Thoracic aorta (tissue), 2 donors: ENCODE measurements at places on chromosomes 2 and 18.

GRCh38 chr2:31318361-31319336, 84.7 kb downstream of the EHD3 start:
- no peak overlapping the region for H3K27ac ChIP-seq
- DNase-seq, result no peak
- H3K4me1 ChIP-seq, result peaks cover 13% of the 10 kb centered on the region
- no peaks in the 10 kb centered on the region for H3K36me3 ChIP-seq

GRCh38 chr2:9885036-9885684, 41.9 kb downstream of the TAF1B start:
- no peaks in the 10 kb centered on the region for H3K27me3 ChIP-seq
- DNase-seq, result no peak
- H3K4me1 ChIP-seq, result peaks cover 4% of the 10 kb centered on the region
- H3K36me3 ChIP-seq, result peaks cover 8% of the 10 kb centered on the region
- H3K4me3 ChIP-seq, result no peak overlapping the region

DNA sequence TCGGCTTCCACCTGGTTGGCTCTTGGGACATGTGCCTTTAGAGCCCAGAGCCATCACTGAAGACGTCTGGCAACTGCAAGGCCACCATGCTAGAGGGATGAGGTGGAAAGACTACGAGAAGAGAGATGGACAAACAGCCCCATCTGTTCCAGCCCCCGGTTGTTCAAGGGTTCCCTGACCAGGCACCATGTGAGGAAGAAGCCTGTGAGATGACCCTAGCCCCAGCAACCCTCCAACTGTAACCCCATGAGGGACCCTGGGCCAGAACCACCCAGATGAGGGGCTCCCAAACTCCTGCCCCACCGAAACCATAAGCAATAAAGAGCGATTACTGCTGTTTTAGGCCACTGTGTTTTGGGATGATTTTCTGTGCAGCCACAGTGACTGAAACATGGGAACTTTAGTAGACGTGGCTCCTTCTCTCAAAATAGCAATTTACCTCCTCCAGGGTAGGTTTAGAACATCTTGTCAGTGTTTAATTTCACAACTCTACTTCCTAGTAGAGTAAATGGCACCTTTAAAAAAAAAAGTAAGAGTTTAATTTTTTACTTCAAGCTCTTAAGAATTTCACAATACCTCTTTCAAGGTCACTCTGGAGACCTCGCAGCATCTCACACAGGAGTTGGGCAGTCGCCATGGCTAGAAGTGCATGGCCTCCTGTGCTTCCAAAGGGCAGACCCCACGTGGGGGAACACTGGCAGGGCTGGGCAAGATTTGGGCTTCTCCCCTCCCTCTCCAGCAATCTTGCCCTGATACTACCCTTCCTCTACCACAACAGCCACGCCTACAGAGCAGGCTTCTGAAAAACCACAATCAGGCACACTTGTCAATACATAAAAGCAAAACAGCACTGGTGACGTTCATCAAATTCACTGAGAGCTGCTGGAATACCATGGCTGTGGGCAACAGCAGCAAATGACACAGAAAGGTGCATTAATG, 48.8 kb downstream of the TMEM163 start:
- H3K36me3 ChIP-seq, result no peaks in the 10 kb centered on the region
- H3K27me3 ChIP-seq, result no peaks in the 10 kb centered on the region
- no peak for DNase-seq
- H3K27ac ChIP-seq, result no peak overlapping the region
- no peaks in the 10 kb centered on the region for H3K4me1 ChIP-seq

- no peak overlapping the region for H3K4me3 ChIP-seq
- no peaks in the 10 kb centered on the region for H3K36me3 ChIP-seq
- no peaks in the 10 kb centered on the region for H3K27me3 ChIP-seq
- no peak for DNase-seq
Observed at GRCh38 chr2:58520903-58521302, 279.8 kb upstream of the FANCL start.

DNA sequence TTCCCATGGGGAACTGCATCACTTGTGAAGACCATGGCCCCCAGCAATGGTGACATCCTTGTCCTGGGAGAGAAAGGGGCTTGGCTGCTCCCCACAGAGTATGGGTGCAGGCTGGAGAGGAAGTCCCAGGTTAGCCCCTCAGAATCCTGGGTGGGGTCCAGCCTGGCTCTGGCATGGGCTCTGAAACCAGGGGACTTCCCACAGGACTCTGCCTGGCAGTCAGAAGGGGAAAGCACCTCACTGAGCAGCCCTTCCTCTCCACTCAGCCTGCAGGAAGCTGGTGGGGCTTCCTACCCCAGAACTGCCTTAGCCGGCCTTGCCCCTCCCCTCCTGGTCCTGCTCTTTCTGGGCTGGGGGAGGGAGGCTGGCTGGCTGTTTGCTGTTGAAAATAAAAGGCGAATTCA, 3.7 kb downstream of the NEURL3 start:
- DNase-seq, result no peak
- no peaks in the 10 kb centered on the region for H3K27me3 ChIP-seq
- H3K4me1 ChIP-seq, result no peaks in the 10 kb centered on the region
- no peak overlapping the region for H3K4me3 ChIP-seq

- DNase-seq, result no peak
- peak overlapping the region; percentile 44 for H3K4me3 ChIP-seq
- no peaks in the 10 kb centered on the region for H3K36me3 ChIP-seq
- peaks cover 19% of the 10 kb centered on the region for H3K4me1 ChIP-seq
- H3K27me3 ChIP-seq, result peaks cover 31% of the 10 kb centered on the region
Observed at GRCh38 chr2:219001577-219002394, 8.6 kb upstream of the CRYBA2 start.

DNA sequence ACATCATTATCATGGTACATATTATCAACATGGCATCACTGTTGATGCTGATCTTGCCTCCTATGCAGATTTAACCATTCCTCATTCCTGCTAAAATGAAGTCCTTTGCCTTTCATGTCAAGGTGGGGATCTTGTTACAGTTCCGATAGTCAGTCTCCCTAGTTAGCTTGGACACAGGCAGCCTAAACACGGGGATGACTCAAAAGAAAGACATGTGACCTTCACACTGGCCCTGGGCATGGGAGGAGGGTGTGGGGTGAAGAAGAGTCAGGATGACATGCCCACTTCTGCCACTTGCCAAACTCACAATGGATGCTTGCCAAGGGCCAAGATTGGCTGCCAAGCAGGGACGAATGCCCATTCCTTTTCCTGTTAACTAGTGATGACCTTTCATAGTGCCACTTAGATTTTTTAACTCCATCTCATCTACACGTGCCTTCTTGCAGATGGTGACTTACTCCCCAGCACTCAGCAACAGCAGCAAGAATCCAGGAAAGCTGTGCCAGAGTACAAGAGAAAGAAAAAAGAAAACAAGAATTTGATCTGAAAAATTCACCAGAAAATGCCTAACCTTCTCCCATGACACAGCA, 13.9 kb upstream of the SLC1A4 start:
- peaks cover 24% of the 10 kb centered on the region for H3K4me1 ChIP-seq
- DNase-seq, result no peak
- peak overlapping the region; percentile 14 for H3K27ac ChIP-seq
- H3K27me3 ChIP-seq, result no peaks in the 10 kb centered on the region

GRCh38 chr2:62687636-62688035, 17.9 kb upstream of the EHBP1 start:
- H3K4me3 ChIP-seq, result no peak overlapping the region
- H3K27ac ChIP-seq, result no peak overlapping the region
- H3K27me3 ChIP-seq, result no peaks in the 10 kb centered on the region
- DNase-seq, result no peak

- H3K27ac ChIP-seq, result no peak overlapping the region
- H3K36me3 ChIP-seq, result no peaks in the 10 kb centered on the region
- H3K4me1 ChIP-seq, result no peaks in the 10 kb centered on the region
- no peak overlapping the region for H3K4me3 ChIP-seq
- H3K27me3 ChIP-seq, result no peaks in the 10 kb centered on the region
- DNase-seq, result no peak
Observed at GRCh38 chr2:10245021-10245420, 57.7 kb upstream of the HPCAL1 start.

GRCh38 chr2:74205596-74205995, 7.2 kb downstream of the MTHFD2 start:
- H3K36me3 ChIP-seq, result peaks cover 27% of the 10 kb centered on the region
- peak overlapping the region; percentile 70 for H3K27ac ChIP-seq
- H3K27me3 ChIP-seq, result no peaks in the 10 kb centered on the region
- no peak for DNase-seq
- H3K4me1 ChIP-seq, result peaks cover 79% of the 10 kb centered on the region

GRCh38 chr2:232348936-232349335, 29.6 kb upstream of the ALPP start:
- DNase-seq, result no peak
- no peaks in the 10 kb centered on the region for H3K36me3 ChIP-seq
- H3K27me3 ChIP-seq, result peaks cover 11% of the 10 kb centered on the region
- no peak overlapping the region for H3K27ac ChIP-seq
- no peak overlapping the region for H3K4me3 ChIP-seq

GRCh38 chr2:233165895-233166661, 85.4 kb upstream of the ATG16L1 start:
- H3K4me1 ChIP-seq, result no peaks in the 10 kb centered on the region
- no peaks in the 10 kb centered on the region for H3K36me3 ChIP-seq
- H3K27ac ChIP-seq, result no peak overlapping the region

- no peaks in the 10 kb centered on the region for H3K4me1 ChIP-seq
- no peak for DNase-seq
- H3K27me3 ChIP-seq, result no peaks in the 10 kb centered on the region
Observed at GRCh38 chr18:49832221-49832647, 18.9 kb upstream of the ACAA2 start.

DNA sequence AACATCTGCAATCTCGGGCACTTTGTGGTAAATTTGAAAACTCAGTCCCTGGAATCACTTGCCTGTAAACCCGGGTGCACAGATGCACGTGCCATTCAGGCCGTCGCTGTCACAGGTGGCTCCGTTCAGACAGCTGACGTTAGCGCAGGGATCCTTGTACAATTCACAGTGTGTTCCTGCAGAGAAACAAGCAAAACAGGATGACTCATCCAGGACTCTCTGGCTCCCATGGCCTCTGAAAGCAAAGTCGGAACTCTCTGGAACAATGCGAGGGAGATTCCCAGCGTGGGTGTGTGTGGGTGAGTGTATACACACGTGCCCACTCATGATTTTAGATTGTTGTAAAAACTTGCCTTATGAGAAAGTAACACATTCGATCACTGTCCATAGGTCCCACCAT, 136.1 kb upstream of the PID1 start:
- peak overlapping the region; percentile 49 for H3K4me3 ChIP-seq
- peaks cover 28% of the 10 kb centered on the region for H3K4me1 ChIP-seq
- DNase-seq, result peak; percentile 57
- H3K27me3 ChIP-seq, result no peaks in the 10 kb centered on the region
- peak overlapping the region; percentile 84 for H3K27ac ChIP-seq
- H3K36me3 ChIP-seq, result no peaks in the 10 kb centered on the region

- DNase-seq, result no peak
- H3K4me3 ChIP-seq, result no peak overlapping the region
- H3K27me3 ChIP-seq, result no peaks in the 10 kb centered on the region
- peaks cover 3% of the 10 kb centered on the region for H3K4me1 ChIP-seq
- peaks cover 4% of the 10 kb centered on the region for H3K36me3 ChIP-seq
Observed at GRCh38 chr2:99159594-99159993, 4.8 kb downstream of the LIPT1 start.

- no peaks in the 10 kb centered on the region for H3K4me1 ChIP-seq
- H3K27me3 ChIP-seq, result no peaks in the 10 kb centered on the region
- no peaks in the 10 kb centered on the region for H3K36me3 ChIP-seq
- H3K4me3 ChIP-seq, result no peak overlapping the region
- no peak overlapping the region for H3K27ac ChIP-seq
Observed at GRCh38 chr2:104045071-104045470, 808.8 kb upstream of the POU3F3 start.

DNA sequence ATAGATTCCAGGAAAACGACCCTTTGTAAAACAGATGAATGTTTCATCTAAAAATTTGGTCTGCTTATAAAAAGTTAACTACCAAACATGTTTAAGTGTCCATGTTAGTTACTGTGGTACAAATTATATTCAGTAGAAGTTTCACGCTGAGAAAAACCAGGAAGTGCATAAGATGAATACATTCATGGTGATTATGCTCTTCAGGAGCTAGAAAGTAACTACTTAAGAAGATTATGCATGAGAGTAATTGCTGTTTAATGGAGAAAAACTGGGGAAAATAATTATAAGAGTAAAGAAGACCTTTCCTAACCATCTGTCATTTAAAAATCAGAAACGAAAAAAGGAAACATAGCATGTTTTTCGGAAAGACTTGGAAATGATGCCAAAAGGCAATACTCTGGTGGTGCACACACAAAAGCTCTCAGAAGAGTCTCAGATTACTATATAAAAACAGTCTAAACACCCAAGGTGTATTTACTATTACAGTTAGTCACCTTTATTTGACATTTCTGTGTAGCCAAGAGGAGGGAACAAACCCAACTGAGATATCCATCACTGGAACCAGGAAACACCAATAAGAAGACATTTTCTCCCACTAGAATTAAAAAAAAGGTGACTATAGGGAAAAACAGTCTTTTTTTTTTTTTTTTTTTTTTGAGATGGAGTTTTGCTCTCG, 38.8 kb upstream of the METTL21A start:
- H3K36me3 ChIP-seq, result no peaks in the 10 kb centered on the region
- H3K27me3 ChIP-seq, result no peaks in the 10 kb centered on the region
- no peak overlapping the region for H3K4me3 ChIP-seq

DNA sequence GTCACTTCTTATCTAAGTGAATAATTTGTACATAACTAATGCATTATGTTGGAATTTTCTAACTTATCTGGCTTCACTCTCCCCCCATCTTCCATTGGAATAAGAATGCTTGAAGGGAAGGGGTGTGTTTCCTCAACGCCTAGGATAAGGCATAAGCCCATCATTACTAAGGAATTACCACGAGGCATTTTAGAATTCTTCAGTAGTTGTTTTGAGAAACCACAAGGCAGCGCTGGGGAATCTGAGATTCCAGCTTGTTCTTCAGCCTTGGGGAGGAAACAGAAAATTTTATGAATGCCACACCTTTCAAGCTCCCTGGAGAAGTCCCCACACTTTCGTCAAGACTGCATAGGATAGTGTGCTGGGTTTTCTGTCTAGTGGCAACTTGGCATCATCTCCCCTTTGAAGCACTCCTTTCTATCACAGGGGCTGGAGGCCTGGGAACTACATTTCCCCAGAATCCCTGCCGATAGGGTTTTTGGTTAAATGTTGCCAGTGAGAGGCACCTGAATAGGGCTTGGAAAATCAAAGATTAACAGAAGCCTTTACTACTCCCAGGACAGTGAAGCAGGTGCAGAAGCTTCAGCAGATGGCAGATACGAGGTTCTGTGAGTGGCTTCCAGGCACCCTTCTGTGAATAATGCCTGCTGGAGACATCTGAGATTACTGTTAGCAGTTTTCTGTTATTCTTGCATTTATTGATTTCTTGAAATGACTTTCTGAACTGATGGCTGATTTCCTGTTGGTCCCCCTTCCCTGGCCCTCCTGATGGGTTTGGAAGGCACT, 192.7 kb upstream of the REV1 start:
- no peaks in the 10 kb centered on the region for H3K4me1 ChIP-seq
- no peak overlapping the region for H3K27ac ChIP-seq
- no peak for DNase-seq

DNA sequence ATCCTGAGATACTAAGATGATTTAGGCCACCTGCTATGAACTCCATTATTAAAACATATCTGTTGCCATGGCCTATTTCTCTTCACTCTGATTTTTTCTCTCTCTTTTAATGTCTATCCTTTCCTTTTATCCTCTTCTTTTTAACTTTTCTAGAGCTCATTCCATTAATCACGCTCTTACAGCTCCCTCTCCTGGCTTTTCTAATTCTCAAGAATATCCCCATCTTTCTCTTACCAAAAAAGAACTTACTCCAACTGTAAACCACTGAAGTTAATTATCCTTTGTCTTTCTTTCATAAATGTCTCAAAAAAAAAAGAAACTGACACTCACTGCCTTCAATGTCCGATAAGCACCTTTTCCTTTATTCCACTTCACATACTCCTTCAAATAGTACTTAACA, 7.9 kb downstream of the PPP3R1 start:
- H3K27ac ChIP-seq, result no peak overlapping the region
- H3K4me1 ChIP-seq, result peaks cover 72% of the 10 kb centered on the region
- H3K36me3 ChIP-seq, result no peaks in the 10 kb centered on the region
